ENCODE measurements at places on chromosomes 2 and 18.

GRCh38 chr2:150062416-150062815 is 425.1 kb downstream of the RND3 start:
- no peak for DNase-seq

GRCh38 chr2:68319398-68320117 is at the start of gene CNRIP1:
TSS of gene CNRIP1 (minus strand) at chr2:68319949. CDS start at chr2:68319400, 549 bp downstream.
- no peak for DNase-seq

GRCh38 chr2:69306822-69307578 is 80.0 kb downstream of the GFPT1 start:
- DNase-seq: peak; percentile 52

DNA sequence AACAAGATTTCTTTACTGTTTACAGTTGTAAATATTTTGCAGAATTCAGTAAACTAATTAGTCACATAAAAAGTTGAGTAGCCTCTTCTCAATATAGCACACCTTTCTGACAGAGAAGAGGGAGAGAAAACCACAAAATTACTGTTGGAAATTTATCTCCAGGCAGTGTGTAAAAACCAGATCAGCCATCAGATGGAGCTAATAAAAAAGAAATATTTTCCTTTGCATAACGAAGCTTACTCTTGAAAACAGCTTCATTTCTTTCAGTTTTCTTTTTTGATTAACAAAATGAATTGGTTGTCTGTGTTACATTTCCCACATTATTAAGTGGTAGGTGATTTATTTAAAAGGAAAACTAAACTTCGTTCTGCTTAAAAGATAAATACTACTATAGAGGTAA is 259.3 kb upstream of the KCNJ3 start:
- DNase-seq: no peak

DNA sequence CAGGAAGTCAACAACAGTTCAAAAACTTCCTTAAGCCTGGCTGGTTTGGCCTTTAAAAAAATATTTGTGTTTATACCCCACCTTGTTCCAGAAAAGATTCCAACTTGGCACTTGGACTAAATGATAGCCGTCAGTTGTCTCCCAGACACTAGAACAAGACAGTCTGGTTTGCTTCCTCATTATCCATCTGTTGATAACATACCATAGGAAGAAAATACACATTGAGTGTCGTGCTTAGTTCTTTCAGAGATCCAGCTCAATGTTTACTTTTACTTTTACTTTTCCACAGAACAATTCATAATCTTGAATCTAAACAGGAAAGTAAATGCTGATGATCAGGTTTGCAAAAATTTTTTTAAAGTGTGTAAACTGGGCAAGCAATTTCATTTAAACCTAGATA is 2.4 kb upstream of the VPS54 start:
- DNase-seq: no peak

GRCh38 chr2:238790833-238791230 is 57.1 kb upstream of the TWIST2 start:
- DNase-seq: no peak

DNA sequence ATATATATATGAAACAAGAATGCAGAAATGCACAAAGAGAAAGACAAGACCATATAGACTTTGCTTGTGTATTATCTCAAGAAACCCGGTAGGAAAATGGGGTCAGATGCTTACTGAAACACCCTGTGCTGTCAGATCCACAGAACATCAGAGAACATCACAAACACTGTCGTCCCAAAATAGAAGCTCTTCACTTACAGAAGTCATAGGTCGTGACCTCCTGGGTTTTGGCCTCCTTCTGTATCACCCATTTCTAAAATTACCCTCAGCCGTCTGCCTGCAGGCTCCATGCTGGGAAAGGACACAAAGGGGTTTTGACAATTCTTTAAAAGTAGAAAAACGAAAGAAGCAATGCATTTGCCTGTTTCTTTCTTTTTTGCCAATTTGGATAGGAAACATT is 137.9 kb downstream of the PAX3 start:
- no peak for DNase-seq

- DNase-seq: no peak
These were observed 28.1 kb downstream of the FARSB start for GRCh38 chr2:222627764-222628163.

DNA sequence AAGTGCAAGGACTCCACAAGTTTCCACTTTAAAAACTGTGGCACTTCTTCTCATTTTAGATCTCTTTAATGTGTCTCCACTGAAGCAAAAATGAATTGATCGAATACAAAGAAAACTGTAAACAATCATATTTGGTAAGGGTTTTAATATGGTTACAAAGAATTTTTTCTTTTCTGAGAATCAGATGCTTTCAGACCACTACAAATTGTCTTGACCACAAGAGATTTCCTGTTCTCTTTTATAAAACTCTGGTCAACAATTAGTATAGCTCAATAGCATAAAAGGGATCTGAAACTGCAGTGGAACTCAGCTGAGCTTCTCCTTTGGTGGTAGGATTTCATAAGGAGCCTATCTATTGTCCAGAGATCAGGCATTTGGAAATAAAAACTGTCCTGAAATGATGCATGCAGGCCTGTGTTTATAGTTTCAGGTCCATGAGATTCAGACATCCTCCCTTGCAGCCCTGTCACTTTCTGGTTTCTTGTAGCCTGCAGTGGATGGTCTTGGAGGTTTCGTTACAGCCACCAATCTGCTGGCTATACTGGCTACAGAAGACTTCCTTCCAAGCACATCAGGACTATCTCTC is 120.0 kb downstream of the DOCK10 start:
- no peak for DNase-seq

DNA sequence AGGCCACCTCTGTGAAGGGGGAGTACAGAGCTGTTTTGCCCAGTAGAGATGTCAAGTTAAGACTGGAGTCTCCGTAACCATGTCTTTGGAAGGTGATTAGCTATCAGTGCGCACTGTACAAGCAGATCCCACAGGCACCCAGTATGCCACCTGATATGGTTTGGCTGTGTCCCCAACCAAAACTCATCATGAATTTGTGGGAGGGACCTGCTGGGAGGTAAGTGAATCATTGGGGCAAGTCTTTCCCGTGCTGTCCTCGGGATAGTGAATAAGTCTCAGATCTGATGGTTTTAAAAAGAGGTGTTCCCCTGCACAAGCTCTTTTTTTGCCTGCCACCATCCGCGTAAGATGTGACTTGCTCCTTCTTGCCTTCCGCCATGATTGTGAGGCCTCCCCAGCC is 90.2 kb downstream of the ACTR2 start:
- DNase-seq: no peak

DNA sequence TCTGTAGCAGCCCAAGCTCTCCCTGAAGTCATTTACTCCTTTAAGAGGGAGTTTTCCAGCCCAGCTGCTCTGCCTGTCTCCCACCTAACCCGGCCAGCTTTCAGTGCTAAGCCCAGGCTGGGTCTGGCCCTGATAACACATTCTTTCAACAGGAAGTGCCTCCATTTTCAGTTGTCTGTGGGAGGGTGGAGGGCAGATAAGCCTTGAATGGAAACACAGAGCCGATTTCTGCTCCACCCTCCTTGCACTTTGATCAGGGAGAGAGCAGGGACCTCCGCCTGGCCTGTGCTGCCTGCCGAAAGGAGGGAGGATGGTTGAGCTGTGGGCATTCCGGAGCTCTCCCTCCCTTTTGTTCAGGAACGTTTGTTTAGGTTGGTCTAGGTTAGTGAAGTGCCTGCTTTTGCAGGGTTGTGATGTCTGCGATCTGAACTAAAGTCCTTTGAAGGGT is 24.8 kb downstream of the GATA6 start:
- no peak for DNase-seq

DNA sequence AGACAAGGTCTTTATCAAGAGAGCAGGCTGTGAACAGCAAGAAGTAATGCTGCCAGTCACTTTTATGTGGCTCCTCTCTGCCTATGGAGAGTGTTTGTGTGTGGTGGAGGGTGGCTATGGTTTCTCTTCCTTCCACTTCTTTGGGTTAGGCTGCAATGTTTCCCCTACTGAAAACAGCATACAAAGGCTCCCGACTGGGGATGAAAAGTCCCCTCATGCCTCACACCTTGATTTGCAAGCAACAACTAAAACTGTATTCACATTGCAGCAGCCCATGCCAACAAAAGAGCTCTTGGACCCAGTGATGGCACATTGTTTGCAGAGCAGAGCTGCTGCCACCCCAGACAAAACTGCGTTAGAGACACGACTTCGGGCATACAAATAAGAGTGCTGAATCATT is 301.6 kb downstream of the SLC8A1 start:
- DNase-seq: no peak

DNA sequence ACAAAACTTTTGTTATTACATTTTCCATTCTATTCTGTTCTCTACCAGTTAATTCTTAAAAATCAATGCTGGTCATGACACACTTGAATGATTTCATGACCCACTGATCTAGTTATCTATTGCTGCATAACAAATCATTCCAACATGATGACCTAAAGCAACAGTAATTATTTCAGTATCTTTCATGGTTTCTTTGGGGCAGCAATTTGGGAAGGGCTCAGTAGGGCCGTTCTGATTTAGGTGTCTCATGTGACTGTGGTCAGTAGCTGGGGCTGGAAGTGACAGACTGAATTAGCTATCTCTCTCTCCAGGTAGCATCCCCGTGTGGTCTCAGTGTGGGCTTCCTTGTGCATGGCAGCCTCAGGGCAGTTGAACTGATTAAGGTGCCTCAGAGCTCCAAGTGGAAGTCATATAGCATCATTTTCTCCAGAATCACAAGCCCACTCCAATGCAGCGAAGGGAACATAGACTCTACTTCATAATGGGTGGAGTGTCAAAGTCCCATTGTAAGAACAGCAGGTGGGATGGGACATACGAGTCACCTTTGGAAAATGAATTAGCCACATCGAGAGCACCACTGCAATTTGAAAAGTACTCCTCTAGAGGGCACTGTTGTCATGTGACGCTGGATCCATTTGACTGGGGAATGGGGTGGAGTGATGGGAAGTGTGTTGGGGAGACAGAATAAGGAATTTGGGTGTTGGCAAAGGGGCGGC is 39.1 kb upstream of the FAM136A start:
- DNase-seq: peak; percentile 12

DNA sequence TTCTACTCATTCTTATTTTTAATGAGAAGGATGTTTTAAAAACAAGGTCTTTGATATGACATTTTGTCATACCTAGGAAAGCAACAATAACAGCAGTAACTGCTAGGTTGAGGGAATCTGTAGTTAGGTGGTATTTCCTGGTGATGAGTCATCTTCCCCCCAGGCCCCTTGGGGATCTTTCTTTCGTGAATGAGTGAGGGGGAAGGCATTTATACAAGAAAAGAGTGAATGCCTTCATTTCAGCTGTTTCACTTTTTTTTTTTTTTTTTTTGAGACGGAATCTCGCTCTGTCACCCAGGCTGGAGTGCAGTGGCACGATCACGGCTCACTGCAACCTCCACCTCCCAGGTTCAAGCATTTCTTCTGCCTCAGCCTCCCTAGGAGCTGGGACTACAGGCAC is 108.6 kb downstream of the MAP4K4 start:
- peak; percentile 32 for DNase-seq

GRCh38 chr2:113309655-113310387 is 31.1 kb upstream of the PAX8 start:
- DNase-seq: no peak

GRCh38 chr2:198913394-198914152 is 544.2 kb downstream of the SATB2 start:
- DNase-seq: no peak

- no peak for DNase-seq
These were observed 467.5 kb downstream of the XIRP2 start for GRCh38 chr2:167355821-167356220.

- DNase-seq: no peak
These were observed 36.2 kb downstream of the WIPF1 start for GRCh38 chr2:174561283-174561971.

GRCh38 chr2:109058191-109058632 is 69.2 kb upstream of the EDAR start:
- DNase-seq: no peak

- no peak for DNase-seq
These were observed 48.4 kb upstream of the IGFBP5 start for GRCh38 chr2:216743781-216744180.

DNA sequence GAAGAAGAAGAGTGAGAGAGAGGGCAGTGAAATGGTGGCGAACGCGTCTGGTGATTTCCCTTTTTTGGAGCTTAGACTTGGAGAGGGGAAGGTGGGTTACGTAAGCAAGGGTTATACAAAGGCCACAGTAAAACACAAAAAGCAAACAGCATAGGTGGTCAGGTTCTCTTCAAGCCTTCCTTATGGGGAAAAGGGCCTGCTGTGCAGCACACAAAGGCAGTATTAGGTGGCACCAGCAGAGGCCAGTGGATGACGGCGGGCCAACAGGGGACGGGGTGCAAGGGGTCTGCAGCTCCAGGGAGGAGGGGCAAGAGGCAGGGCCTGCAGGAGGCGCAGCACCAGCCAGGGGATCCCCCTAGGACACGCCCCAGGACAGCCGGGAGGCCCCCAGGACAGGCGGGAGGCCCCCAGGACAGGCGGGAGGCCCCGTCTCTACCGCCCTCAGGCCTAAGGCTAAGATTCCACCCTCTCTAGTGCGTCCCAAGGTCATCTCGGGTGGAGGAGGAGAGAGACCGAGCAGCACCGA is 32.6 kb upstream of the NPC1 start:
- DNase-seq: no peak

DNA sequence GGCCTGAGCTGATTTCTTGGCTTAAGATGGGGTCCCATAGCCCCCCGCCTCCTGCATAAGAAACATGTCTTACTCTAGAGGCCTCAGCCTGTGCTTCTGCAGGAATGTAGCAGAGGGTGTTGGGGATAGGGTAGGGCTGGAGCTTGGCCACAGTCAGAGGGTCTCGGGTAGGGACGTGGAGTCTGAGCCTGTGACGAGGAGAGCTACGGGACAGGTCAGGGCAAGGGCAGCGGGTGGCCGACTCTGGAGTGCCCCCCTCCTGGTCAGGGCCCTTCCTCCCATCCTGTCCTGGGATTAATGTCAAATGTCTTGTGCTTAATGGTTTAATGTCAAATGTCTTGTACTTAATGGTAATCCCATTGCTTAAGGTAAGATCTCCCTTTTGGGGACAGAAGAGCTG is 130.4 kb downstream of the GLI2 start:
- DNase-seq: no peak

- no peak for DNase-seq
These were observed 406.2 kb downstream of the MTX2 start for GRCh38 chr2:176675271-176675949.

GRCh38 chr2:232321156-232321816 is 57.3 kb upstream of the ALPP start:
- DNase-seq: peak; percentile 28

GRCh38 chr18:8609659-8610458 is 622 bp downstream of the RAB12 start:
- DNase-seq: peak; percentile 9
